ENCODE measurements at places on chromosomes 13 and 19. TPM values are rescaled to one million over a fixed set of nuclear protein-coding genes. Genes with fewer than 3 reads are reported as not detected.

Gene ZNF350
- 10.7 TPM for total RNA-seq

- H3K4me1 ChIP-seq: no peaks in the 10 kb centered on the region
- H3K27ac ChIP-seq: no peak overlapping the region
- DNase-seq: no peak
- H3K4me3 ChIP-seq: no peak overlapping the region
- no peaks in the 10 kb centered on the region for H3K27me3 ChIP-seq
- no peaks in the 10 kb centered on the region for H3K36me3 ChIP-seq
Measured at GRCh38 chr13:67303661-67304333, 73.7 kb upstream of the PCDH9 start.

DNA sequence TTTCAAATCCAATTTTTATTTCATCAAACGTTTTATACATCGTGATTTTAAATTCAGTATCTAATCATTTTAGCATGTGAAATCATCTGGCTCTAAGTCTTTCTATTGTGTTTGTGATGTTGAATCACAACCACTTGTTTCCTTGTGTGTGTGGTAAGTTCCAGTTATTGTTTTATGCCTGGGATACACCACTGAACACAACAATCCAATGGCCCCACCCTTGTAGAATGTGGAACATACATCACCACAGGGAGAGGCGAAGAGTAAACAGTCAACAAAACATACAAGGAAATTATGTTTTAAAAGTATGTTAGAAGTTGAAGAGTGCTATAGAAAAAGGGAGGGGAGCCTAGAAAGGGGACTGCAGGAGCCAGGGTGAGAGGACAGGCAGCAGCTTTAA is 100.5 kb downstream of the EPSTI1 start:
- H3K4me3 ChIP-seq: no peak overlapping the region
- no peak overlapping the region for H3K27ac ChIP-seq
- H3K4me1 ChIP-seq: no peaks in the 10 kb centered on the region
- no peak for DNase-seq

DNA sequence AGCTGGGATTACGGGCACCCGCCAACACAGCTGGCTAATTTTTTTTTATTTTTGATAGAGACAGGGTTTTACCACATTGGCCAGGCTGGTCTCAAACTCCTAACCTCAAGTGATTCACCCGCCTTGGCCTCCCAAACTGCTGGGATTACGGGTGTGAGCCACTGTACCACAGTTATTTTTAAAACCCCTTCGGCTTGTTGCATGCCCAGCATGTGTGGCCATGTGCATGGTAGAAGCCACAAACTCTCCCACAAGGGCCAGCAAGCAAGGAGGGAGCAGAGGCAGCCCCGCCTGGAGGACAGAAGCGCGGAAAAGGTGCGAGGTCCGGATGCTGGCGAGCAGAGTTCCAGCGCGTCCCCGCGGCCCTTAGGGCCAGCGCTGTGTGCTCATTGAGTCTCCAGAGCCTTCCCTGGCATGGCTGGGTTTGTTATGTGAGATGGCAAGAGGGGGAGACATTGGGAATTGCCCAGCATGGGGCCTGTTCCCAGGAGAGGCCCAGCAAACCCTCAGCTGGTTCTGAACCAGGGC is 12.9 kb downstream of the THOP1 start:
- DNase-seq: no peak
- no peak overlapping the region for H3K27ac ChIP-seq
- H3K4me3 ChIP-seq: no peak overlapping the region
- H3K4me1 ChIP-seq: no peaks in the 10 kb centered on the region
- peaks cover 30% of the 10 kb centered on the region for H3K36me3 ChIP-seq
- H3K27me3 ChIP-seq: no peaks in the 10 kb centered on the region

- no peaks in the 10 kb centered on the region for H3K36me3 ChIP-seq
- no peak for DNase-seq
- H3K4me1 ChIP-seq: no peaks in the 10 kb centered on the region
- H3K4me3 ChIP-seq: no peak overlapping the region
- no peak overlapping the region for H3K27ac ChIP-seq
Measured at GRCh38 chr19:27740396-27740795, 1472.6 kb downstream of the UQCRFS1 start.
